ENCODE measurements at places on chromosomes 7 and 10.

DNA sequence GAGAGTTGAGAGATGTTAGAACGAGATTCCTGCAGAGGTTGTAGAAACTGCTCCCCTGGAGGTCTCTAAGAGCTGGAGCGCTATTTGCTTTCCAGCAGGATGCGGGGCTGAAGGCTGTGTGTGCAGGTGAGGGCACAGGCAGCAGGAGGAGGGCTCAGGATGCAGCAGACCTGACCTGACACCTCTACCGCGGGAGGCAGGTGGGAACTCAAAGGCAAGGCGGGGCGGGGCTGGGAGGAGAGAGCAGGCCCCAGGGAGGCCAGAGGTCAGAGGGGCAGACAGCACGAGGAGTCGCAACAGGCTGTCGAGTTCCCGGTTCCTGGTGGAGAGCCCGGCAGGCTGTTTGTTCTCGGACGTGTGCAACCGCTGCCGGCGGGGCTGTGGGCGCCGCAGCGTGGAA is 7.9 kb upstream of the CRTAC1 start:
- no peak for DNase-seq

DNA sequence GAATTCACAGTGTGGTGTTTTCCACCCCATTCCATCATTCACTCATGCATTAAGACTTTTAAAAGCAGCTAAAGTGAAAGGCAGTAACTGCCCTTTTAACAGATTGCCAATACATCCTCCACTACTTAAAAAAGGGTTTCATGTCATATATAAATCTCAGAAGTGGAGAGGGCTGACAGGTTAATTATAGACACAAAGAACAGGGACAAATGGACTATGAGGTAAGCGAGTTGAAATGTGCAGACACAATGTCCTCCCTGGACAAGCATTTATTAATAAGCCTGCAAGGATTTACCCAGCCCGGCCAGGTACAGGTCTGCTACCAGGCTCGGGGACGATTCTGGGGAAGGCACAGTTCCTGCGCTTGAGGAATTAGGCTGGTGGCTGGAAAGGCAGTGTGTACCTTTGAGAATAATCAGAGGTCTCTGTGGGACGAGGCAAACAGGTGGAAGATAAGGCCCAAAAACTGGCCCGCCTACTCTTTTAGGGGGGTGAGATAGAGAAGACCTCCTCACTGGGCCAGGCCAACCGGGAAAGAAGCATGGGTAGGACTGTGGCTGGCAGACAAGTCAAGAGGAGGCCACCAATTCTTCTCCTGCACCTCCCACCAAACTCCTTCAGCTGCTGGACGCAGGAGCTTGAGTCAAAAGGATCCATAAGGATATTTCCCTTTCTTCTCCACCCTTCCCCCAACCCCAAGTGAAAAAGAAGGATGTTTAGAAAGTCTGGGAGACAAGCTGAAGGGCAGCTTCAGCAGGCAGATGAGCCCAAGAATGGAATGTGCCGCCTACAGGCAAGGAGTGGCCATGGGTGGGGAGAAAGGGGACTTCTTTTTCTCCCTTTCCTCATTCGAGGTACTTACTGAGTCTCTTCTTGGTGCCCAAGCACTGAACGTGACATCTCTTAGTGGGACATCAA is 1.5 kb downstream of the PDLIM1 start:
- no peak for DNase-seq

DNA sequence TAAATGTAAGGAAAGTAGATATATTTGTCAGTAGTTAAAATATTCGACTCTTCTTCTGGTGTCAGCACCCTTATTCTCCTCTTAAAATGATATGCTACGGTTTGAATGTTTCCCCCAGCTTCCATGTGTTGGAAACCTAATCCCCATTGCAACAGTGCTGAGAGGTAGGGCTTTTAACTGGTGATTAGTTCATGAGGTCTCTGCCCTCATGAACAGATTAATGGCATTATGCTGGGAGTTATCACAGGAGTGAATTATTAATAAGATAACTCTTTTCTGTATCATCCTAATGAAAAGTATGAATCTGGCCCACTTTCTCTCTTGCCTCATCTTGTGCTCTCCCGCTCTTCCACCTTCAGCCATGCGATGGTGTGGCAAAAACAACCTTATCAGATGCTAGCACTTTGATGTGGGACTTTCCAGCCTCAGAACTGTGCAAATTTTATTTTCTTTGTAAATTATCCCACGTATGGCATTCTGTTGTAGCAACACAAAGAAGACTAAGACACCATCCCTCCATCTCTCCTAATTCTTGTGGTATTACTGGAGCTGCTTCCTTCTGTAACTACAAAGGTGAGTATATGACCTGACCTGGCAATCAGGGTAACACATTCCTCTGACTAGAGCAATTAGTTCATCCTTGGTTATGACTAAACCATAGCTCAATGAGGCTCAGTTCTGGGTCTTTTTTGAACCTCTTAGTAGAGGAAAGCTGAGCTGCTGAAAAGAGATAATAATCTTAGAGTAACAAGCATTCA is 171.1 kb upstream of the TMEM196 start:
- DNase-seq: no peak

DNA sequence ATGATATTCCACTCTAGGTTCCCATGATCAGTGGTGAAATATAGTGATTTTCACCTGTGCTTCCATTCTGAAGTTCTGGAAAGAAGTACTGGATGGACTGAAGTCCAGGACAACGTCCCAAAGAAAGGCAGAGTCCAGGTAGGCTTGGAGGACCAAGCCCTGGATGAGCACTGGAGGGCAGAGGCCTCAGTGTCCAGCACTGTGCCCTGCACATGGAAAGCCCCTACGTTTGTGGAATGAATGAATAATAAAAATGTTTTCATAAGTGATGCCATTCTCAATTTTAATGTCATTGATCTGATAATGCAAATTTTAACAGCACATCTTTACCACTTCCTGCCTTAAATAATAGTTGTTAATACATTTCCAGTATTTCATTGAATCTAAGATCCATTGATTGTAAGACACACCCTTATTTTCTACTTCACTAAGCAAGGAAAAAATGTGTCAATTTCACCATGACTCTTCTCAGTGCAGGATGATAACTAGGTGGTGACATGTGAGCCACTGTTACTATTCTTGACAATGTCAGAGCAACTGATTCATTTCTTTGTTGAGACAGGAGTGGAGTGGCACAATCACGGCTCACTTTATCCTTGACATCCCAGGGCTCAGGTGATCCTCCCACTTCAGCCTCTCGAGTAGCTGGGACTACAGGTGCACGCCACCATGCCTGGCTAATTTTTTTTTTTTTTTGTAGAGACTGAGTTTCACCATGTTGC is 35.2 kb downstream of the ZNF783 start:
- DNase-seq: no peak

DNA sequence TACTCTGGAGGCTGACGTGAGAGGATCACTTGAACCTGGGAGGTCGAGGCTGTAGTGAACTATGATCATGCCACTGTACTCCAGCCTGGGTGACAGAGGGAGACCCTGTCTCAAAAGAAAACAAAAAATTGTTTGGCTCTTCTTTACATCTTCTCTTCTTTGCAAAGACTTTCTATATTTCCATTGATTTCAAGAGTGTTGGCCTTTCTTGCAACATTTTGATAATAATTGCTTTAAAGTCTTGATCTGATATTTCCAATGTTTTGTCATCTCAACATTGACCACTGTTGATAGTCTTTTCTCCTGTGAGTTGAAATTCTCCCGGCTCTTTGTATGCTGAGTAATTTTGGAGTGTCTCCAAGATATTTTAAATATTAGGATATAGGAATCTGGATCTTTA is 17.8 kb upstream of the CLDN4 start:
- DNase-seq: no peak

- no peak for DNase-seq
Measured at GRCh38 chr7:84801396-84801795, 385.5 kb downstream of the SEMA3D start.

GRCh38 chr7:71131256-71132126 is 453 bp upstream of the GALNT17 start:
- DNase-seq: no peak

DNA sequence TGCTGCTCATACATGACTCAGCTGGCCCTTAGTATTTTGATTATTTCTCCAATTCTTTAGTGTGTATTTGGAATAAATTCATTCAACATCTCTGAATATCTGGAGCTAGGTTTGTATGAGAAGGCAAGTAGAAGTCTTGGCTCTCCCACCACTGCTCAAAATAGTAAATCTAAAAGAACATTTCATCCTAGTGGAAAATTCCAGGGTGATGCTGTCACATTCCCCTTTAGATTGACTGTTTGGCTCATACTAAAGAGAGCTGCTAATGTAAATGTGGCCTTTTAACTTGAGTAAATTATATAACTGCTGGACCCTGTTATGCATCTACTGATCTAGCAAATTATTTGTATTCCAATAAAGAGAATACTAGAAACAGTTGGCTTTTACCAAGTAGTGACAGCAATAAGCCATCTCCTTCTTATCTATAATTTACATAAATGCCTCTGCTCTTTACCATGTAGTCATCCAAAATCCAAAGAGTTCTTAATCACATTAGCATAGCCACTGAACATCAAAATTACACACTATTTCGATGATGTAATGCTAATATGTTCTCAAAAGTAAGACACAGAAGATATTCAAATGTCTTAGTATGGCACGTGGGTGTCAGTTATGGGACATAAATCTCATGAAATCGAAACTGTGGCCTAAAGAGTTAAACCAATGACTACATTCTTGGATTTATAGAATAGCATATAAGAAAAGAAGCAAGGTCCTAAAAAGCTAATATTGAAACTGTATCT is 86.9 kb upstream of the KCND2 start:
- no peak for DNase-seq

DNA sequence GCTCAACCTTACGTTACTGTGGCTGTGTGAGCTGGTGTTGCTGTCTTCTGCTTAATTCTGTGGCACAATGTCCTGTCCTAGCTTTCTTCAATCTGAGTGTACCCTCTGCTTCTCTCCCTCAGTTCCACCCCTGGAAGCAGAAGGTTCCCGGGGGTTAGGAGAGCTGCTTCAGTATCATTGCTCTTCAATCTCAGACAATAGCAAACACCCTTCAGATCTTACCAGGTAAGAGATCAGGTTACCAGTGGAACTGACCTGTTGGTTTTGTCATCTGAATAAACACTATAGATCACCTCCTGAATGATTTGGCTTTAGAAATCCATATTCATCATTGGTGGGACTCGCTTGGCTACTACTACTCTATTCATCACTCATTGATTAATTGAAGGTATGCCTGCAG is 48.4 kb downstream of the DNAJB9 start:
- DNase-seq: no peak

DNA sequence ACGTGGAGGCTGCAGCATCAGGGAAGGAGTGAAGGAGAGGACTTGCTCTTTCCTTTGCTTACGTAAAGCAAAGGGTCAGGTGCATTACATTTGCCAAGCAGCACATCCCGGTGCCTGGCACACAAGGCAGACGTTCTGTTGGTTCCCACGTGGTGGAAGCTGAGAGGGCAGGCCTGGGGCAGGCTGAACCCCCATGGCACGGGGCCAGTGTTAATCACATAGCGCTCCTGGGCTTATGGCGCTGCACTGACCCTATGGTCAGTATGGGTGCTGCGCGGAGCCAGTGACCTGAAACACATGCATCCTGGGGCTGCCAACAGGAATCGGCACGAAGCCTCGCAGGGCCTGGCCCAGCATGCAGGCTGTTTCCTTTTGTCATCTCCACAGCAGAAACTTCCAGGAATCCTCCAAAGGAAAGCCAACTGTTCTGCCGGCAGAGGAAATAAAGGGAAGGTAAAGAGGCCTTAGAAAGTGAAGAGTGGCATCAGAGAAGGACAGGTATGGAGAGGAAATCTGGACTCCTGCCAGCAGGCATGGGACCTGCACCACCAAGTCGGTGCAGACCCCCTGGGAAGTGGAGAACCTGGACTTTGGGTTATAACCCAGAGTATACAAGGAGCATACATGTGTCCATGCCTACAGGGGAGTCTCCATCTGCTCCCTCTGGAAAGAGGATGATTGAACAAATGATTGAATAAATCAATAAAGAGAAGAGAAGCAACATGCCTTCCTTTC is 560.2 kb downstream of the TCERG1L start:
- no peak for DNase-seq

DNA sequence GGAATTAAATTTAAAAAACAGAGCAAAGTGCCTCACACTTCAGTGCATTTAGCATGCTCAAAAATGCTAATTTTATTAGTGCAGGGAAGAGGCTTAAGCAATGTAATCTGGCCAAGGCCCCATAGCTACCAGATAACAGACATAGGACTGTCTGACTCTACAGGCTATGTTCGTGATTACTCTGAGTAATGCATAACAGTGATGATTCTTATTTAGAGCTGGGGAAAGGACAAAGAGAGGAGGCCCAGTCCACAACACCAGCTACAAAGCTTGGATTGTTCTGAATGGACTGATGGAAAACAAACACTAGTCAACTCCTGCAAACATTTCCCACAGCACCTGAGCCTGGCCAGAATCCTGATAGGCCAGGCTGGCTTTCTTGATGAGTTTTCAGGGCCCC is 8.4 kb upstream of the CH25H start:
- DNase-seq: no peak

DNA sequence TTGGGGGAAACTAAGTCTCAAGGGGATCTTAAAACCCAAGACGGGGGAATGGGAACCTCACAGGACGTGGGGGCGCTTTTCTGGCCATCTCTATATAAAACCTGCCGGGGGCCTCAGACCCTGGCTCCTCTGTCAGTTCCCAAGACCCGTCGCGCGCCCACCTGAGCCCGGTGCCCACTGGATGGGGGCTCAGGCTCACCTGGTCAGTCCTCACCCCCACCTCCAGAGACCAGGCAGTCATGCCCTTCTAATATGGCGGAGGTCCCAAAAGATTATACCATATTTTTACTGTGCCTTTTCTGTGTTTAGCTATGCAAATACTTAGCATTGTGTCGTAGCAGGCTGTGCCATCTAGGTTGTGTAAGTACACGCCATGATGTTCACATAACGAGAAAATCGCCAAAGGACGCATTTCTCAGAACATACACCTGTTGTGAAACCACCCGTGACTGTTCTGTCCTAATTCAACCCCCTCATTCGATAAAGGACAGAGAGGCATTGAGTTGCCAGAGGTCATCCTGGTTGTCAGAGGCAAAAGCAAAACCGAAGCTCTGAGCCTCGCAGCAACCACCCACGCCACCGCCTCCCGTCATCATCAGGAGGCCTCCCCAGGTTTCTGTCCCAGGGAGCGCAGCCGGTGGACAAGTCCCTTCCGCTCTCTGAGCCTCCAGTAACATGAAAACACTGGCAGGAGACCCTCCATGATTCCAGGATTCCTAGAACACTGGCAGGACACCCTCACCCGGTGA is 28.9 kb downstream of the OAT start:
- DNase-seq: no peak

DNA sequence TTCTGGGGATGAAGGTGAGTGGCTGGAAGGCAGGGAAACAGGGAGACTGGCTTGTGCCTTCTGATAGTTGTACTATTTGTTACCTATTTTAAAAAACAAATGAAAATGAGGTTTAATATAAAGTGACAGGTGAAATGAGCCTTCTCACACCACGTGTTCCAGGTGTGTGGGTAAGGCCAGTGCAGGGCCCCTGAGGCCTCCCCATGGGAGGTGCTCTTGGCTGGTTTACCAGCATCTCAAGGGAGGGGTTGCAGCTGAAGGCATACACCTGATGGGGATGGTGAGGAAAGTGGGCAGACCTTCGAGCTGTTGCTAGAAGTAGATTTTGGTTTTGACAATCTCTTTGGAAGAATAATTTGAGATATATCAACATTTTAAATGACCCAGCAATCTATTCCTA is 103.6 kb downstream of the ARHGAP22 start:
- no peak for DNase-seq
